Bronchial smooth muscle cell (primary cell): ENCODE measurements at places on chromosomes 2 and 18. TPM values are rescaled to one million over a fixed set of nuclear protein-coding genes. Genes with fewer than 3 reads are reported as not detected.

The DNAH6 gene
- total RNA-seq: under 0.01 and 0.17 TPM in 2 replicates

The TRIM43B gene
- not detected in 2 replicates for total RNA-seq

The PDCD1 gene
- total RNA-seq: not detected in 2 replicates

The DCDC2C gene
- total RNA-seq: not detected in 2 replicates

The PLA2R1 gene
- total RNA-seq: 13.6 and 18.1 TPM in 2 replicates

The MAPK4 gene
- total RNA-seq: under 0.01 TPM in 1 of 2 replicates, not detected in the other

The PDK1 gene
- total RNA-seq: 7.8 and 9.0 TPM in 2 replicates

The GPAT2 gene
- 0.79 and 1.0 TPM in 2 replicates for total RNA-seq

The EVX2 gene
- not detected in 2 replicates for total RNA-seq

The SGO2 gene
- 0.94 and 2.8 TPM in 2 replicates for total RNA-seq

The LDLRAD4 gene
- total RNA-seq: 0.16 TPM in 1 of 2 replicates, not detected in the other

The HAAO gene
- 1.6 and 12.2 TPM in 2 replicates for total RNA-seq

The RGPD3 gene
- under 0.01 TPM in 2 replicates for total RNA-seq

The PAIP2B gene
- total RNA-seq: 0.63 and 0.94 TPM in 2 replicates

The CYP27A1 gene
- 26.2 and 36.0 TPM in 2 replicates for total RNA-seq

The IL36B gene
- total RNA-seq: not detected in 2 replicates

The LIPG gene
- 0.17 and 0.63 TPM in 2 replicates for total RNA-seq

The SERPINB13 gene
- 0.16 TPM in 1 of 2 replicates, not detected in the other for total RNA-seq

The CIB4 gene
- total RNA-seq: not detected in 2 replicates

The ELOA2 gene
- under 0.01 TPM in 1 of 2 replicates, not detected in the other for total RNA-seq

The IL18R1 gene
- total RNA-seq: 1.0 and 1.3 TPM in 2 replicates

The LHCGR gene
- total RNA-seq: not detected in 2 replicates

The TLX2 gene
- total RNA-seq: 1.4 TPM in 2 replicates

The SIX2 gene
- not detected in 2 replicates for total RNA-seq

The CROCC2 gene
- total RNA-seq: 0.26 and 0.63 TPM in 2 replicates

The SAG gene
- under 0.01 TPM in 1 of 2 replicates, not detected in the other for total RNA-seq

The GAD1 gene
- under 0.01 and 0.09 TPM in 2 replicates for total RNA-seq

The MYO1B gene
- 37.9 and 84.0 TPM in 2 replicates for total RNA-seq

The CGREF1 gene
- 0.69 and 0.79 TPM in 2 replicates for total RNA-seq
